ENCODE measurements at places on chromosomes 5 and 9. TPM values are rescaled to one million over a fixed set of nuclear protein-coding genes. Genes with fewer than 3 reads are reported as not detected.
A peak's percentile ranks its signal among the peaks of the same experiment; 100 is the strongest.

DNA sequence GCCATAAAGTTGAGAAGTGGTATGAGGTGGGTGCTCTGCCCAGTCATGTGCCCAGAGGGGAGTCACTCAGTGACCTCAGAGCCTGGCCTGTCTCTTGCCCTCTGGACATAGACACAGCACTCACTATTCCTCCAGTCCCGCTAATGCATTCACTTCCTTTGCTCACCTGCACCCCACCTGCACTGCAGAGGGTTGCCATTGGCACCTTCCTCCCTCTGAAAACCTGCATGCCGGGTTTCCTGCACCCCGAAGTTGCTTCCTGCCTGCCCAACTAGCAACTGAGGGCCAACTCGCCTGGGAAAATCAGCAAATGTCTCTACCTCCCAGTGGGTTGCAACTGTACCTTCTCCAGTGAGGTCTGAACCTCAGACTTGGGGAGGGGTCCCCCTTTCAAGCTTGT is 48.1 kb upstream of the SPTLC1 start:
- DNase-seq = no peak

- DNase-seq = no peak
Observed at GRCh38 chr9:77935974-77936373, 95.6 kb downstream of the GNAQ start.

DNA sequence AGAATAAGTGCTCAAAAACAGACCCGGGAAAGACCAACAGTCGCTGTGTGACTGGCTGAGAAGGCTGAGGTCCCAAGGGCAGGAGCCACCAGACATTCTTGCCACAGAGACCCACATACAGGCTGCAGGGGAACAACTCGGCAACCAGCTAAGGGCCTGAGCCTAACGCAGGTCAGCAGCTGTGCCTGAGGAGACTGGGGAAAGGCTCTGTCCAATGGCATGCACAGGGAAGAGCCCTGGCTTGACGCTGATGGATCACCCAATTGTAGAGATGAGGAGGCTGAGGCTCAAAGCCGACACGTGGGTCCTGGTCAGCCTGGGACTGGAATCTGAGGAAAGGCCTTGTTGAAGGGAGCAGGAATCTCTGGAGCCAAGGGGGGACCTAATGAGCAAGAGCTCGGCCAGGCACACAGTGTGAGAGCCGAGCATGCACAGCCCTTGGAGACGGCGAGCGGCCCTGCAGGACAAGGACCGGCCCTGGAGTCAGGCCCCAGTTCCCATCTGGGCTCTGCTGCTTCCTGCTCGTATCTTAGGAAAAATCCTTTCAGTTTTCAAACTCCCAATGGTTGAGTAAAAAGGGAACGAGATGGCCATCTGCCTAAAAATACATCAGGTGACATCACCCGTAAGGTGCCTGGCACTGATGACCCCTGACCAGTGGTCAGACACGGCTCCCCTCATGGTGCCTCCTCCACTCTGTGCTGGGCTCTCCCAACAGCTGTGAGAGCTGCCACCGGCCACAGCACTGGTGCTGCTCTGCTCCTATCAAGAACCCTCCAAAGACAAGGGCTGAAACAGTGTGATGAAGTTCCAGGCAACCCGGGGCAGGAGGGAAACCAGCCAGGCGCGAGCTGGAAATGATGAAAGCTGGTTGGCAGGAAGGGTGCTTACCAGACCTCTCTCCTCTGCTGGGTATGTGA is 16.4 kb downstream of the LMAN2 start:
- no peak for DNase-seq

- no peak for DNase-seq
Observed at GRCh38 chr9:106936680-106937079, 73.7 kb downstream of the ZNF462 start.

GRCh38 chr5:6491919-6492290 is 43.2 kb downstream of the UBE2QL1 start:
- no peak for DNase-seq

DNA sequence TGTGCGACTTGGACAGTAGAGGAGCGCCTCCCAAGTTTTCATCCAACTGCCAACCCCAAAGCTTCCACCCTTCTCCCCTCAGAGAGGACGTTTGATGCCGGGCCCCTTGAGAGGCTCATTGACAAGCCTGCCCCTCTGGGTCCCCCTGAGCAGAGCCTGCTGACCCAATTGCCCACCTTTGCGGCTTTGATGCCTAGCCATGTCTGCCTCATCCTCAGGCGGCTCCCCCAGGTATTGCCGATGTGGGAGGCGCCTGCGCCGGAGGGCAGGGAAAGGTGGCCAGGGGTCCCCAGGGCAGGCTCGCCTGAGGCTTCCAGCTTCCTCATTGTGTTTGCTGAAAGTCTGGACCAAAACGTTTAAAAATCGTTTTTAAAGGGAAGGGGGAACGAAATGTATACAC is 1.4 kb downstream of the ODF2 start:
- DNase-seq = no peak

DNA sequence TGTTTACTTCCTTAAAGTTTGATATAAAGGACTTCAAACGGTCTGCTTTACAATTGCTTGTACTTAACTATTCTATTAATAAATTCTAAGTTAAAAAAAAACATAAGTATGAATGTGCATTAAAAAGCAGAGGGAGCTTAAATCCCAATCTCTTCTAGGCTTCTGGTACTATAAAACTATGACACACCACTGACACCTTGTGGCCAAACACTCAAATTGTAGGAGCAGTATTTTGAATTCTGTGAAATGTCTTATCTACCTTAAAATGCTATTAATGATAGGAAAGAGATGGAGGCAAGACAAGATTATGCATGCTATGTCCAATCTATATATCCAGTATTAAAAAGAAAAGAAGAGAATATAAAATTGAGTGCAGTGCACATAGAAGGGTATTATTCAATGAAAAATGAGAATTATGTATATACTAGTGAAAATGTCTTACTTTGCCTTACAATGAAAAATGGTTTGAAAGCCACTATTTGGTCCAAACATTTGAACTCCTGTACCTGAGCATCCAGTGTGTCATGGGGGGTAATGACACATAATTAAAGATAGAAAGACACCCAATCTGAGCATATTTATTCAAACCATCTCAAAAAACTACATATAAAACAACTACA is 87.6 kb downstream of the ERP44 start:
- DNase-seq = peak; percentile 60

DNA sequence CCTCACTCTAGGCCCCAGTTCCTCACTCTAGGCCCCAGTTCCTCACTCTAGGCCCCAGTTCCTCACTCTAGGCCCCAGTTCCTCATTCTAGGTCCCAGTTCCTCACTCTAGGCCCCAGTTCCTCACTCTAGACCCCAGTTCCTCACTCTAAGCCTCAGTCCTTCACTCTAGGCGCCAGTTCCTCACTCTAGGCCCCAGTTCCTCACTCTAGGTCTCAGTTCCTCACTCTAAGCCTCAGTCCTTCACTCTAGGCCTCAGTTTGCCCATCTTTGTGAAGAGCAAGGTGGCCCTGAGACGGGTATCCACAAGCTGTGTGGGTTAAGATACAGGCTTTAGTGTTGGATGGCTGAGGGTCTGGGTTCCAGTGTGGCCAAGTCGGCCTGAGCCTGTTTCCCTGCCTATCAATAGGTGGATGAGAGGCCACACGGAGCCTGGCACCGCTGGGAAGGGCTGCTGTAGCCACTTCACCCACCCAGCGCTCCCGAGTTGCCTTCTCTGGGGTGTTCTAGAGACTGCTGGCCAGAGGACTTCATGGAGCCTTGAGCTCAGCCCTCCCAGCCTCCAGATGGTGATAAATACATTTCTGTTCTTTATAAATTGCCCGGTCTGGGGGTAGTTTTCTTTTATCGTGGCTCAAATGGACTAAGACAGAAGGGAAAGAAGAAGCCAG is 150.2 kb downstream of the RXRA start:
- no peak for DNase-seq

DNA sequence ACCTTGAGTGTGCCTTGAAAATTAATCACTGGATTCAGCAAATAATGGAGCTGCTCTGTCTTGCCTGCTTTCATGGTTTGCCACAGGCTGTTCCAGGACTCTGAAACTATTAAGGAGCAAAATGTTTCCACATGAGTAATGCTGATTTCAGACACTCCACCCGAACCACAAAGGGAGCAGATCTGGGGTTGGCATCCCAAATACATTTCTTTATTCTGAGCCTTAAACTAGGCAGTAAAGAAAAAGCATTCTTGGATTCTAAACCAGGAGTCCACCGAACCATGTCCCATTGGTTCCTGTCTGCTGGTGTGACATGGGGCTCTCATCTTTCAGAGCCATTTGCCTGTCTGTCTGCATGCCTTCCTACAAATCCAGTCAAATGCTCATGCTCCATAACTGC is 10.1 kb upstream of the C1QTNF3 start:
- peak; percentile 68 for DNase-seq

- no peak for DNase-seq
Observed at GRCh38 chr9:136769710-136770191, 5.4 kb upstream of the LCN15 start.

DNA sequence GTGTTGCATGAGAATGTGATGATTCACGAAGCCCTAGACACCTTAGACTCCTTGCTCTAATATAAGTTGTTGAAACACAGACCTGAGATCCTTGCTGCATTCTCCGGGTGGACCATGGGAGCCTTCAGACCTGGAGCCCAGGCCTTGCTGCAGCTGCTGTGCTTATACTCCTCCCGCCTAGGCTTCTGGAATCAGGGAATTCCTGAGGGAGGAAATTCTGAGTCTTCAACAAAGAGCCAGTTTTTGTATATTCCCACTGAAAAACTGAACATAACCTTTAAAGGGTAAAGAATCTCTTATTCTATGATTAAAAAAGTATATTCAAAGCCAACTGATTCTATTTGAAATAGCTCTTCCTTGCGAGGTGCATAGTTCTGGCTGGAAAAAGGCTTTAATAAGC is 245.1 kb upstream of the ELAVL2 start:
- DNase-seq = no peak

DNA sequence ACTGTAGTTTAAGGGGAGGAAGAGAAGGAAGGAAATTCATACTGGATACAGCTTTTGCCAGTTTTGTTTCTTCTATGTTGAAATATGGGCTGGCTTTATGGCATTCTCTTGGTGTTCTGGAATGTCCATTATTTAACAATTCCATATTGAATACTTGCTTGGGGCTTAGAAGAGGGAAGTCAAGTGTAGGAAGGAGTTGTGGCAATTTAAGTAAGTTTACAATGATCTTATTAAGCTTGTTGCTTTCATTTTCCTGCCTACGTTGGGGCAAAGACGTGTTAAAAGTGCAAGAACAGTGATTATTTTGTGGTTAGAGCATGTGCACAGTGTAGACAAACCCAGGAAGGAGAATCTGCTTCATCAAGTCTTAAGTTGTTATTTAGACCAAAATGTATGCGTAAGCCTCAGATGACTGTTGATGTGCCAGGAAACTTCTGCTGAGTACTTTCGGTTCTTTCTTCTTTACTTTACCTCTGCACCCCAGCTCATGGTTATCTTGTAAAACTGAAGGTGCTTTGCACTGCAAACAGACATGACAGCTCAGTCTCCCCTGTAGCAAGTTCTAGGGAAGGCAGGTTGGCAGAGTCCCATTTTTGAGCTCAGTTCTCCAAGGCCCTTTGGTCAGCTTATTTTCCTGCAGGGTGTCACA is 75.8 kb downstream of the F2RL2 start:
- DNase-seq = no peak

GRCh38 chr5:127068493-127069214 is 4.6 kb downstream of the C5orf63 start:
- DNase-seq = peak; percentile 39

DNA sequence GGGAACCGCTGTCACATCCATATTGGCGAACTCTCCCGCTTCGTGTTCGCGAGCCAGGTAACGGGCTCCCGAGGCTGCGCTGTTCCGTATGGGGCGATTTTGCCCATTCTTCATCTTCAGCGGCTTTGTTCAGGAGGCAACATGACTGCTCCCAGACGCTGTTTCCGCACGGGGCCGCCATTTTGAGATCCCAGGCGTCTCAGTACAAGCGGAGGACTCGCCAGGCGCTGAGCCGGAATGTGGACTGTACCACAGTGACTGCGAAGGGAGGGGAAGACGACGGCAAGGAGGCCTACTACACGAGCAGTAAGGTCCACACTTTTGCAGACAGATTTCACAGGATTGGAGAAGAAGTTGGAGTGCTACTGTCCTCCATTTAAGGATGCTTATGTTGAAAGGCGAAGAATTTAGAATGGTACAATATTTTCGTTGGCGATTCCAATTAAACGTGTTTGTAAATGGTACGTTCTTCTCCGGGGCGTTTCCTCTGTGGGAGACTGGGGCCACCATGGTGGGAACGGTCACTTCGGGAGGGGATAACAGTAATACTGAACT is 41.6 kb upstream of the ZNF300 start:
- peak; percentile 71 for DNase-seq

- DNase-seq = no peak
Observed at GRCh38 chr5:172312286-172312685, 28.7 kb upstream of the UBTD2 start.

DNA sequence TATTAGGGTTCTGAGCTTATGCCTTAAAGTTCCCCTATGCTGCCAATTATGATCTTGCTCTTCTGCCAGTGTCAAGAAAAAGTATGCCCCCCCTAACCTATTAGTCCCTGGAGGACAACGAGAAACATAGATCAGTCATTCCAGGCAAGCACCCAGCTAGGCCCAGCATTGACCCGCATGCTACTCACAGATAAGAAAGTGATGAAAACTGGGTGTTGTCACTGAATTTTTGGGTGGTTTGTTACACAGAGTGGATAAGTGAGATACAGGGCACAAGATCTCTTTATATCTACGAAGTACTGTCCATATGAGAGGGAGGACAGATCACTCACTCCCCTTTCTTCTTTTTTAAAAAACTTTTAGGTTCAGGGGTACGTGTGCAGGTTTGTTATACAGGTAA is 6.4 kb upstream of the TEX48 start:
- DNase-seq = no peak

- no peak for DNase-seq
Observed at GRCh38 chr5:119304439-119305211, 51.2 kb upstream of the TNFAIP8 start.

- peak; percentile 48 for DNase-seq
Observed at GRCh38 chr9:2494562-2494961, 127.0 kb upstream of the VLDLR start.

The DAPK1 gene
- 0.12 TPM for total RNA-seq

The PDE6A gene
- 0.12 TPM for total RNA-seq

The PHF24 gene
- not detected for total RNA-seq

The WDR38 gene
- 0.12 TPM for total RNA-seq

The NSG2 gene
- not detected for total RNA-seq

The FIBCD1 gene
- 15.6 TPM for total RNA-seq

The DMRT3 gene
- total RNA-seq = not detected

The NINJ1 gene
- 64.6 TPM for total RNA-seq

The ICE1 gene
- total RNA-seq = 18.4 TPM

The PELO gene
- total RNA-seq = 30.6 TPM

The EDIL3 gene
- total RNA-seq = 45.8 TPM

Data from RPMI7951 (cell line).